ENCODE measurements at places on chromosomes 11 and 22. TPM values are rescaled to one million over a fixed set of nuclear protein-coding genes. Genes with fewer than 3 reads are reported as not detected.

RBFOX2 gene
- 103 TPM for total RNA-seq

UEVLD gene
- 19.5 TPM for total RNA-seq

OR8A1 gene
- total RNA-seq: not detected

KCNJ1 gene
- not detected for total RNA-seq

MYRF gene
- 0.11 TPM for total RNA-seq

SLC17A6 gene
- total RNA-seq: not detected

SLC43A1 gene
- 25.5 TPM for total RNA-seq

SLC43A3 gene
- total RNA-seq: 321 TPM

KDM4E gene
- not detected for total RNA-seq

PRAME gene
- 0.67 TPM for total RNA-seq

GLYATL1 gene
- total RNA-seq: not detected

UQCC3 gene
- 10.4 TPM for total RNA-seq

SYCE3 gene
- not detected for total RNA-seq

LUZP2 gene
- total RNA-seq: not detected

Measured in thyroid gland (tissue), 4 donors.